ENCODE measurements at places on chromosomes 2 and 18. TPM values are rescaled to one million over a fixed set of nuclear protein-coding genes. Genes with fewer than 3 reads are reported as not detected.
A peak's percentile ranks its signal among the peaks of the same experiment; 100 is the strongest.

C2orf15 gene
- total RNA-seq: 1.1 TPM

PLCD4 gene
- total RNA-seq: 1.0 TPM

SIX3 gene
- total RNA-seq: not detected

GCG gene
- not detected for total RNA-seq

TMBIM1 gene
- total RNA-seq: 281 TPM

CNTNAP5 gene
- not detected for total RNA-seq

TMEM247 gene
- total RNA-seq: not detected

DNA sequence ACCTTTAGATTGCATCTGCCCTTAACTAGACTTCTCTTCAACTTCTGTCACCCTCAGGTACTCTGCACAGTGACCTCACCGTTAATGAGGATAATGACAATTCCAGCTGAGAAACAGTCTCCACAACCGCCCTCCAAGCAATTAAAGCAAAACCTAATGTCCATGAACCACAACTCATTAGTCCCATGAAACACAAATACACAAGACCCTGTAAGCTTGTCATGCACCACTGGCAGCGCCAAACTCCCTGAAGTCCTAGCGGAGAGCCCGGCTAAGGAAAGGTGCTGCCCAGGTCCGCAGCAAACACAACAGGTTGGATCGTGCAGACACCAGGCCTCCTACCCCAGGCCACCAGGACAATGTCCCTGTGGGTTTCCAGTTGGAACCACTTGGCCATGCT is 7.4 kb downstream of the SMAD7 start:
- peak overlapping the region; percentile 59 for H3K27ac ChIP-seq
- peaks cover 23% of the 10 kb centered on the region for H3K36me3 ChIP-seq
- H3K4me3 ChIP-seq: peak overlapping the region; percentile 83
- DNase-seq: peak; percentile 39
- peaks cover 97% of the 10 kb centered on the region for H3K4me1 ChIP-seq

DNA sequence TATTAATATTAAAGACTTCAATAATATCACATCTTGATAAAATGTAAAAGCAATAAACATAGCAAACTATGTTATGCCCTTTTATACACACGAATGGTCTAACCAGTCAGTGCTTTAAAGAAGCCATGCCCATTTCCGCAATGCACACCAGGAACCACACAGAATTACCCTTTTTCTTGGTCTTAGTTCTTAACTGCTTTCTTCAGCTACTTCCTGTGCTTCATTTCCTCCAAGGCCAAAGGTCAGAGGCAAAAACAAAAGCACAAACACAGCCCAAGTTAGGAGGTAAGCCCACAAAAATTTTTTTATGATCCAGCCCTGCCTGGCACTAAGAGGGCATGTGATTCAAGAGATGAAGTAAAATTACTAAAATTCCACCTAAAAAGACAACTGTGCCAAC is 267.2 kb downstream of the FBXO15 start:
- DNase-seq: no peak
- no peaks in the 10 kb centered on the region for H3K36me3 ChIP-seq
- H3K4me3 ChIP-seq: no peak overlapping the region
- H3K4me1 ChIP-seq: no peaks in the 10 kb centered on the region
- H3K27me3 ChIP-seq: no peaks in the 10 kb centered on the region
- no peak overlapping the region for H3K27ac ChIP-seq

DNA sequence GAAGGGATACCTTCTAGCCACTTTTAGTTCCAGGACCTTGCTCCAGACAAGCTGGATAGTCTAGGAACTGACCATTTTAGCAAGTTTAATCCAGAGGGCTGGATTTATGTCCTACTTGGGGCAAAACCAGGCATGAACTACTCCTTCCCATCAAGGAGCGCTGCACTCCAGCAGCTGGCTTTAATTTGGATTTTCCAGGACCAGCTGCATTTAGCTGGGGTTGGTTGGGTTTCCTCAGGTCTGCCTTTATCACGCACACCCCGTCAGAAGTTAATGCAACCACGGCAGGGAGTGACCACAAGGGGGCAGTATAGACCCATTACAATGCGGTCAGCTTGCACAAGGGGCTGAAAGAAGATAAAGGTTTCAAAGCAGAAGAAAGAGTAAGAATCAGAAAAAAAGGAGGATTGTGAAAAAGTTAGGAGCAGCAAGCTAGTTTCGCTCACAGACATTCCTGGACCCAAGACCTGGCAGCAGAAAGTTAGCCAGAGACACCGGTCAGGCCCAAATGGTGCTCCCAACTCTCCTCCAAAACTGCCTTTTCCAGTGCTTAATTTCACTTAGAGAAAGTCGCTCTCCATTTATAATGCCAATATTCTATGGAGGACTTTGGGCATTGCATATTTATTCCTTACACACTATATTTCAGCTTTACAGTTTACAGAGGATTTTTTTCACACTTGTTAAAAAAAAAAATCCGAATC is 40.1 kb downstream of the SLC4A1AP start:
- H3K27me3 ChIP-seq: no peaks in the 10 kb centered on the region
- no peak overlapping the region for H3K27ac ChIP-seq
- H3K4me1 ChIP-seq: peaks cover 35% of the 10 kb centered on the region
- peak; percentile 79 for DNase-seq
- H3K4me3 ChIP-seq: no peak overlapping the region

DNA sequence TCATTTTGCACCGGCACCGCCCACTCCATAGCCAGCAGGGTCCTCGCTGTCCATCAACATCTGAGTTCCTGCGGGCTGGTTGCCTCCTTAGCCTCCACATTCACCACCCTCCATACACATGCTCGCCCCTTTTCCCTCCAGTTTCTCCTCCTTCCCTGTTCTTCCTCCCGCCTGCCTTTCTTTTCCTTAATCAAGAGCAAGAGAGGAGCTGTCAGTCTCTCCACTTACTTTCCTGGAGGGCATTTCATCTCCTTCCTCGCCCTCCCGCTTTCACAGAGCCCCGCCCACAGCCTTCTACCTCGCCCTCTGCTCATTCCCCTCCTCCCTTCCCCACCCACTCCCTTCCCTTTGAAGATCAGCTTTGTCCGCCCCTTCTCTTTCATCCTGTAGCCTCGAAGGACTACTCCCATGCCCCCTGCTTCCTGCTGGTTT is 13.8 kb upstream of the ZBTB7C start:
- H3K4me3 ChIP-seq: no peak overlapping the region
- H3K4me1 ChIP-seq: no peaks in the 10 kb centered on the region
- no peak for DNase-seq
- H3K27me3 ChIP-seq: peaks cover 6% of the 10 kb centered on the region

DNA sequence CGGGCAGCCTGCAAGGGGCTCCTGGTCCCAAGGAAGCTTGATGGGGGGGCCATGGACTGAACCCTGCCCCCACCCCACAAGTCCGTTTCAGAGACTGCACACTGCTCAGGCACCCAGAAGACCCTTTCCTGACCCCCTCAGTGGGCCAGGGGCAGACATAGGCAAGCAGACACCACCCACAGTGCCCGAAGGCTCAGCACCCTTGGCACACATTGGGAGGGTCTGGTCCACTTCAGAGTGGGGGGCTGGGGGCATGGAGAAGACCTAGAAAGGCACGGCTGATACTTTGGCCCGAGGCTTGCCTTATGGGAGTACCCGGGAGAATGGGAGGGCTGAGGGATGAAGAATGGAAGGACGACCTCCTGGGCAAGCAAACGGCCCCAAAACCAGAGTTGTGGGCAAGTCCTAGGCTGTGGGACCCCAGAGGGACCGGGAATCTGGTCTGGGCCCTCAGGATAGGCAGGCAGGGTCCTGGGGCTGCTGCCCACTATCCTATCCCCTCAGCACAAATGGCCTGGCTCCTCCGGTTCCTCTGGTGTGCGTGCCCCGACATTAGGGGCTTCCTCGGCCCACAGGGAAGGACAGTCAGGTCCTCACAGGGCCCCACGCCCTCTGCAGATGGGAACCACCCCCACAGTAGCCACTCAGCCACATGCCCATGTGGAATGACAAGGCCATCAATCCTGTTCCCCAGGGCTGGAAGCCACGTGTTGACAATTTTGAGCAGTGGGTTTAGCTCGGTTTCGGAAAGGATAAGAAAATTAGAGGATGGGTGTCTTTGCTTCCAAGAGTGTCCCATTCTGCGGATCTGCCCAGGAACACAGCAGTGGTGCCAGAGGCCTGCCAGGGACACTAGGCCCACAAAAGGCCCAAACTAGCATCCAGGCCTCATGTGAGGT is 15.0 kb upstream of the GPC1 start:
- H3K27ac ChIP-seq: no peak overlapping the region
- peak; percentile 43 for DNase-seq
- no peaks in the 10 kb centered on the region for H3K27me3 ChIP-seq
- H3K4me1 ChIP-seq: no peaks in the 10 kb centered on the region
- no peaks in the 10 kb centered on the region for H3K36me3 ChIP-seq

GRCh38 chr2:205654878-205655605 is 27.3 kb upstream of the NRP2 start:
- no peak overlapping the region for H3K27ac ChIP-seq
- DNase-seq: no peak
- no peak overlapping the region for H3K4me3 ChIP-seq
- peaks cover 11% of the 10 kb centered on the region for H3K4me1 ChIP-seq

- H3K36me3 ChIP-seq: no peaks in the 10 kb centered on the region
- H3K4me3 ChIP-seq: peak within 1 kb of the TSS; percentile 55
- peak; percentile 87 for DNase-seq
- peak within 1 kb of the TSS; percentile 73 for H3K27ac ChIP-seq
- peaks cover 29% of the 10 kb centered on the region for H3K4me1 ChIP-seq
These were observed at the start of gene SP5 for GRCh38 chr2:170715062-170715931. SP5 (plus strand) TSS chr2:170715337; CDS start chr2:170715513, 176 bp downstream.

DNA sequence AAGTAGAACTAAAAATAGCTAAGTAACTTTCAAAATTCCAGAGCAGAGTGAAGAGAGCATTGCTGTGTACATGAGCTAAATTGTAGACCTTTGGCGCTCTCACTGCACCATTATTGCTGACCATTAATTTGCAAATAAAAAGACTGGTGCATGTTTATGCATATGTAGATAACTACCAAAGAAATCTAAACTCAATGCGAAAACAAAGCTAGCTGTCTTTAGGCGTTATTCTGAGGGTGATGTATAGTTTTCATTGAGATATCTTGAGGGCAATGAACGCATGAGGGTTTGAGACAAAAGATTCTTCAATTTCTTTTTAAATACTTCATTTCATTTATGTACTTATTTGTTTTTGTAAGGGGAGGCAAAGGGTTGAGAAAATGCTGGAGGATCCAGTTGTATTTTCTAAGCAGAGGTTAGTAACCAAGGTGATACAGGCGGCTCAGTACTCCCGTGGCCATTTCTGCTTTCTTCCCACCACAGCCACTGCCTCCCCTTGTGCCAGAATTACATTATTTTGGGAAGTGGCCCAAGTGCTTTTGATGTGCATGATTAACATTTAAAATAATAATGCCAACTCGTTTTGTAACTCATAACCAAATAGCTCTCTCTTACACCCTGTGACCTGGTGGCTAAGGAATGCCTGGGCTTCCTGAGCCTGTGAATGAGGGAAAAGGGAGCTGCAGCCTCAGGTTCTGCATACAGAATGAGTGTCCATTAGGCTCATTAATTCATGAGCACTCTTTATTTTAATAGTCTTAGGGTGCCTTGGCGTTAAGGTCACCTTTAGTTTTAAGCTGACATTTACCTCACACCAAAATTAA is 797.8 kb upstream of the GYPC start:
- no peaks in the 10 kb centered on the region for H3K36me3 ChIP-seq
- no peaks in the 10 kb centered on the region for H3K4me1 ChIP-seq
- DNase-seq: no peak
- no peak overlapping the region for H3K4me3 ChIP-seq
- no peak overlapping the region for H3K27ac ChIP-seq
- H3K27me3 ChIP-seq: no peaks in the 10 kb centered on the region

GRCh38 chr18:66211749-66212148 is 392.1 kb downstream of the CDH19 start:
- no peak overlapping the region for H3K27ac ChIP-seq
- no peaks in the 10 kb centered on the region for H3K27me3 ChIP-seq
- no peaks in the 10 kb centered on the region for H3K4me1 ChIP-seq
- no peak overlapping the region for H3K4me3 ChIP-seq
- DNase-seq: no peak

GRCh38 chr2:201901786-201902185 is 95.4 kb downstream of the CDK15 start:
- no peaks in the 10 kb centered on the region for H3K36me3 ChIP-seq
- no peak for DNase-seq

DNA sequence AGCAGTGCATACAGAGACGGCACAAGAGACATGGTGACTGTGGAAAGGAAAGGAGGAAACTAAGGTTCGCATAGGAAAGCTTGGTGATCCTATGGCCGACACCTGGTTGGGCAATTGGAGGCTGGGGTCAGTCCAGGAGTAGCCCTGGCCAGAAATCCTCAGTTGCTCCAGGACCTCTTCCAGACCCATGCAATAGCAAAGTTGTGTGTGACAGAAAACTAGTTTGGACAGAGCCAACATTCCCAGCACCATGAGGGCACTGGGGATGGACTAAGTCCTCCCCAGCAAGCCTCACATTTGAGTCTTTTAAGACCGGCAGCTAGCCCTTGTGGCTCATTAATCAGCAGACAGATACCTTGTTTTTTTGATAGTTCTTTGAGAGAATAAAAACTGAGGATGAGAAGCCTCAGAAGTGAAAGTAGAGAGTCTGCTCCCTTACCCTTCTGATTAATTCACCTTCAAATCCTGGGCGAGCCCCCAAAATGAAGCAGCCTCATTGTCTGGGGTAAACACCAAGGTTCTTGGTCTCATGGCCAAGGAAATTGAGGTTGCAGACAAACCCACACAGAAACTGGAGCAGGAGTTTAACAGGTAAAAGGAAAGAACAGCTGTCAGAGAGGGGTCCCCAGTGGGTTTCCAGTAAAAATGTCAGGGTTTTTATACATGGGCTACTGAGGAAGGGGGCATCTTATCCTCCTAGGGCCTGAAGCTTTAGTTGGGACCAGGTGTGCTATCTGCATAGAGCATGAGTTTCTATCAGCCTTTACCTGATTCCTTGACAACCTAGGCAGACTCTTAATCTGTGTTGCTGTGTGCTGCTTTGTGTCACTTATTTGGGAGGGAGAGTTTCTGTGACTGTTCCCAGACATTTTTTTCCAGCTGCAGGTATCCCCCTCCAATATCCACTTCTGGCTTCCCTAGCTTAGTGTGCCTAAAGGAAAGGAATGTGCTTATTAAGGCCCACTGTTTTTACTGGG is 39.1 kb downstream of the STK17B start:
- H3K27me3 ChIP-seq: no peaks in the 10 kb centered on the region
- H3K4me1 ChIP-seq: no peaks in the 10 kb centered on the region
- peaks cover 20% of the 10 kb centered on the region for H3K36me3 ChIP-seq
- no peak for DNase-seq
- H3K4me3 ChIP-seq: no peak overlapping the region

- no peaks in the 10 kb centered on the region for H3K4me1 ChIP-seq
- H3K27me3 ChIP-seq: no peaks in the 10 kb centered on the region
- H3K27ac ChIP-seq: no peak overlapping the region
- no peak overlapping the region for H3K4me3 ChIP-seq
- DNase-seq: no peak
These were observed 190.8 kb downstream of the ARHGAP28 start for GRCh38 chr18:6920099-6920955.

GRCh38 chr2:235449568-235449967 is 44.3 kb upstream of the AGAP1 start:
- H3K27ac ChIP-seq: no peak overlapping the region
- H3K4me3 ChIP-seq: no peak overlapping the region
- DNase-seq: no peak

- peaks cover 6% of the 10 kb centered on the region for H3K4me1 ChIP-seq
- H3K27ac ChIP-seq: no peak overlapping the region
- H3K27me3 ChIP-seq: no peaks in the 10 kb centered on the region
- no peak for DNase-seq
These were observed 52.1 kb upstream of the CTIF start for GRCh38 chr18:48486754-48487153.

Measured in upper lobe of right lung (tissue), 1 donor.